ENCODE measurements at places on chromosomes 5 and 9. TPM values are rescaled to one million over a fixed set of nuclear protein-coding genes. Genes with fewer than 3 reads are reported as not detected.
A peak's percentile ranks its signal among the peaks of the same experiment; 100 is the strongest.

The LOX gene
- 59.7 TPM for total RNA-seq

The AFF4 gene
- total RNA-seq: 25.0 TPM

GRCh38 chr5:58450018-58450417 is 9.9 kb downstream of the PLK2 start:
- DNase-seq: peak; percentile 26

DNA sequence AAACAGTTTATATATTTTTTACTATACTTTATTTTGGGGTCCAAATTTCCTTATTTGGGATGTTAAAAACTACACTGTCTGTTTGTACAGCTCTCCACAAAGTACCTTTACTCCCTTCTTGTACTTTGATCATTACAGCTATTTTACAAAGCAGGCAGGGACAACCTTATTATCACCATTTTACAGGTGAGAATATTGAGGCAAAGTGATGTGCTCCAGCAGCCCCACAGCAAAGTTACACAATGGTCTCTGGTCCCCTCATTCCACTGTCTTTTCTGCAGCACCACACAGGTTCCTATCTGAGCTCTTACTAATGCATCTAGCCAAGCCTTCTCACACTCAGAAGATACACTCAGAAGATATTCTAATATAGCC is 457.3 kb downstream of the RASEF start:
- no peak for DNase-seq

DNA sequence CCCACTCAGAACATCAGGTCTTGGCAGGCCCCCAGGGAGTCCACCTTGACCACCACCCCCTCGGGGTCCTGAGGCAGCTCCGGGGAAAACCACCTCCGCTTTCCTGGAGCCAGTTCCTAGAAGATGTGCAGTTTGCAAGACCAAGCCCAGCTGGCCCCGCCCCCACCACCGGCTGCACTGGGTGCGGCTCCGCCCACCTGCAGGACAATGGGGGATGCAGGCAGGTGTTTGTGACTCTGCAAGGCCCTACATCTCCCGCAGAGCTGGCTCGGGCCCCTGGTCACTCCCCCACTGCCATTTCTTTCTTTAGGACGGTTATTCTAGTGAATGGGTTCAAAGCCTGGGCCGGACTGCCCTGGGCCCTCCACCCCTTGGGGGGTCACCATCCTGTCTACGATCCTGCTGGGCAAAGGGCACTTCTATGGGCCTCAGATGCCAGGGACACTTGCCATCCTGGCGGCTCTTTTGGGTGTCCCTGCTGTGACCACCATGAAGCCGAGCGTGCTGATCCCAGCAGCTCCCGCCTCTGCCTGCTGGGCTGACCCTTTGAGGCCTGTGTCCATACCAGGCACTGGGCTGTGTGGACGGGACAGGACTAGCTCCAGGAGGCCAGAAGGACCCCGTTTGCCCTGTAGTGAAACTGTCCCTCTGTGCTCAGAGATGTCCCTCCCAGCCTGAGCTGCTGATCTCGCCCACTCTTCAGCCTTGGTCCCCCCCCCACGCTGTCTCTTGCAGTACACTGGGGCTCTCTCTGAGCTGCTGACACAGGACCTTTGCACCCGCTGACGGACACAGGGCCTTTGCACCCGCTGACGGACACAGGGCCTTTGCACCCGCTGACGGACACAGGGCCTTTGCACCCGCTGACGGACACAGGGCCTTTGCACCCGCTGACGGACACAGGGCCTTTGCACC is 5.9 kb upstream of the NACC2 start:
- peak; percentile 44 for DNase-seq

GRCh38 chr5:86986837-86987236 is 280.8 kb upstream of the RASA1 start:
- no peak for DNase-seq

- no peak for DNase-seq
These were observed 88.9 kb downstream of the DMAC1 start for GRCh38 chr9:7710686-7711085.

GRCh38 chr5:150411245-150411979 is 1.3 kb downstream of the CD74 start:
- DNase-seq: no peak

DNA sequence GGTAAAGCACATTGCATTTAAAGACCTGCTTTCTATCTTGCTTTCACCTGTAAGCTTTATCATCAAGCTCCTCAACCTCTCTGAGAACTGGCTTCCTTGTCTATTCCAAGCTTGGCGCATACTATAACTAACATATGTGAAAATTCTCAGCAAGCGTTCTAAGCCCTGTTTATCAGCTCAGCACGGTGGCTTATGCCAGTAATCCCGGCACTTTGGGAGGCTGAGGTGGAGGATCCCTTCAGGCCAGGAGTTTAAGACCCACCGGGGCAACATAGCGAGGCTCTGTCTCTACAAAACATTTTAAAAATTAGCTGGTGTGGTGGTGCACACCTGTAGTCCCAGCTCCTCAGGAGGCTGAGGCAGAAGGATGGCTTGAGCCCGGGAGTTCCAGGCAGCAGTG is 1.6 kb upstream of the ATP6V0E1 start:
- DNase-seq: no peak
